ENCODE measurements at places on chromosomes 12 and 14.

DNA sequence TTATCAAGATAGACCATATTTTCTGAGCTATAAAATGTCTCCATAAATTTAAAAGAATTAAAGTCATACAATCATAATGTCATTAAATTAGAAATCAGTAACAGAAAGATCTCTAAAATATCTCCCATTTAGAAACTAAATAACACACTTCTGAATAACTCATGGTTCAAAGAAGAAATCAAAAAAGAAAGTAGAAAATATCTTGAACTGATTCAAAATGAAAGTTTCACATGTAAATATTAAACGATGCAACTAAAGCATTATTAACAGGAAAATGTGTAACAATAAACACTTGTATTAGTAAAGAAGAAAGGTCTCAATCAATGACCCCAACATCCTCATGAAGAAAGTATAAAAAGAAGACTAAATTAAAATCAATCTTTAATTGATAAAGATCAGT is 50.5 kb upstream of the PZP start:
- no peak for DNase-seq

DNA sequence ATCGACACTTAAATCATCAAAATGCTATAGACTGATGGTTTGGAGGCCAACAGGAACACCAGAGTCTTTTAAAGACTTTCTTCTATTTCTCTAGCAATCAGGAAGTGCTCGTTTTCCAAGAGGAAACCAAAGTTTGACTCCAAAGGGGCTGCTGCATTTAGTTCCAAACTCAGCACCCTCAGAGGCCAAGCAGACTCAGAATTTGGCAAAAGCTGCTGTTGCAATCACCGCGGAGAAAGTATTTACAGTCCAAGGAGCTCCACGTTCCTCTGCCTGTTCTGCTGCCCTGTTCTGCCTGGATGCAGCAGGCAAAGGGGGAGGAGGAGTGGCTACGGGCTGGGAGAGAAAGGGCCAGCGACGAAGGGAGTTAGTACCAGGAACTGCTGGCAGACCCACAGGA is 325.1 kb downstream of the BCL11B start:
- no peak for DNase-seq

GRCh38 chr12:74317078-74317601 is 220.5 kb upstream of the ATXN7L3B start:
- no peak for DNase-seq

GRCh38 chr14:68583548-68584280 is 209.2 kb downstream of the ZFP36L1 start:
- DNase-seq = no peak

- no peak for DNase-seq
Measured at GRCh38 chr14:45699471-45699870, 446.5 kb upstream of the MIS18BP1 start.

- no peak for DNase-seq
Measured at GRCh38 chr12:115402443-115403180, 718.6 kb upstream of the TBX3 start.

- no peak for DNase-seq
Measured at GRCh38 chr14:63510538-63510937, 32.6 kb downstream of the PPP2R5E start.

DNA sequence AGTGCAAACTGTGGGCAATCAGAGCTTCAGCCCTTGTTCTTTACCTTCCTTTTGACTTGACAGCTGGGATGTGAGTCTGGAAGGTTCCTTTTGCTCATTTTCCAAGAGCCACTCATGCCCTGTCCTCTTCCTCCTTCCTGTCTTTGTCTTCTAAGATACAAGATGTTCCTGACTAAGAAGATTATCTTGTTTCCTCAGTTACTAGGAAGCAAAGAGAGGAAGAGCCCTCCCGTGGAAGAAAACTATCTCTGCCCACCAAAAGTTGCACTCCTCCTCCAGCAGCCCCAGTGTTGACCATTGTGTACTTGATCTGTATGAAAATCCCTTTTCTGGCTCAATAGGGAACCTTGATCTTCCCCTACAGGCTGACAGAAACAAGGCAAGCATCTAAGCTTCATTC is 138.0 kb downstream of the C12orf75 start:
- DNase-seq = no peak

DNA sequence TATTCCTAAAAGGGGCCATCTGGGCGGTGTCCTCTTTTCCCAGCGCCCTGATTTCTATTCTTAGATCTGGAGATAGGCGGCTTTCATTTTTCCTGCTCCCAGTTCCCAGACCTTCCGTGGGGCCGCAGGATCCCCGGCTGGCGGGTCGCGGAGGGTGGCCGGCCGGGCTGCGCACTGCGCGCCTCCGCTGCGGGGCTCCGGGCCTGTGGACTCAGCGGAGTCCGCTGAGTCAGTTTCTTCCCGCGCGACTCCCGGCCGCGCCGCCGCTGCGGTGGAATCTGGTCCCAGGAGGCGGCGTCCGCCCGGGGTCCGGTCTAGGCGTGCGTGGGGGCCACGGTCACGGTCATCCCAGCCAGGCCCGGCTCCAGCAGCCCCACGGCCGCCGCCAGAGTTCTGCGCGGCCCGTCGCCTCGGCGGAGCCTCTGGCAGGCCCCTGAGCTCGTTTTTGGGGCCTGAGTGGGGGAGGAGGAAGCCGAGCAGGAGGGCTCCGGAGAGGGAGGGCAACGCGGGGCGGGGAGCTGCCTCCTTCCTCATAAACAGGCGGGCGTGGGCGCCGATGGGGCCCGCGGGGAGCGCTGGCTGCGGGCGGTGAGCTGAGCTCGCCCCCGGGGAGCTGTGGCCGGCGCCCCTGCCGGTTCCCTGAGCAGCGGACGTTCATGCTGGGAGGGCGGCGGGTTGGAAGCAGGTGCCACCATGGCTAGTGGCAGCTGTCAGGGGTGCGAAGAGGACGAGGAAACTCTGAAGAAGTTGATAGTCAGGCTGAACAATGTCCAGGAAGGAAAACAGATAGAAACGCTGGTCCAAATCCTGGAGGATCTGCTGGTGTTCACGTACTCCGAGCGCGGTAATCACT is at the start of gene LRRK2:
Gene LRRK2 (plus strand): TSS at position 559 of the 853 bp plus-strand sequence. CDS start 135 bp downstream, at position 694.
- DNase-seq = peak; percentile 9

DNA sequence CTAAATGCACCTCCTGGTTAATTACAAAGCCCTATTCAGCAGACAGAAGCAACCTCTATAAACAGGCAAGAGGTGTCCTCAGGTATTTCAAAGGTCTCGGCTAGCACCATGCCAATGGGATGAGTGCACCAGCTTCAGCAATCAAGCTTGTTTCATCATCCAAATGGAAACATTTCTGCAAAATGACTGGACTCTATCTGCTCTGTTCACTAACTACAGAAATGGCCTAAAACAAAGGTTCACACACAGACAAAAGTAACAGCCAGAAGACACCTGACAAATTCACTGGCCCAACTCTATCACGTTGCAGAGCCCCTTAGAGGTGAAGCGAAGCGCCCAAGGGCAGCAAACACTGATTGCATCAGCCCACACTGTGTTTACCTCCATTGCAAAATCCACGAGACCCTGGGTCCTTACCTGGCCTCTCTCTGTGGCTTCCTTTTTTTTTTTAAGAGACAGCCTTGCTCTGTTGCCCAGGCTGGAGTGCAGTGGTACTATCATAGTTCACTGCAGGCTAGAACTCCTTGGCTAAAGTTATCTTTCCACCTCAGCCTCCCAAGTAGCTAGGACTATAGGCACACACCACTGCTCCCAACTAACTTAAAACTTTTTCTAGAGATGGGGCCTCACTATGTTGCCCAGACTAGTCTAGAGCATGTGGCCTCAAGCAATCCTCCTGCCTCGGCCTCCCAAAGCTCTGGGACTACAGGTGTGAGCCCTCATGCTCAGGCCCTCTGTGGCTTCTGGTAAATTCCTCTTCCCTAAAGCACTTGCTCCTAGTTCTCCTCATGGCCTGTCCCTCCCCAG is 8.5 kb upstream of the SYNE3 start:
- no peak for DNase-seq

DNA sequence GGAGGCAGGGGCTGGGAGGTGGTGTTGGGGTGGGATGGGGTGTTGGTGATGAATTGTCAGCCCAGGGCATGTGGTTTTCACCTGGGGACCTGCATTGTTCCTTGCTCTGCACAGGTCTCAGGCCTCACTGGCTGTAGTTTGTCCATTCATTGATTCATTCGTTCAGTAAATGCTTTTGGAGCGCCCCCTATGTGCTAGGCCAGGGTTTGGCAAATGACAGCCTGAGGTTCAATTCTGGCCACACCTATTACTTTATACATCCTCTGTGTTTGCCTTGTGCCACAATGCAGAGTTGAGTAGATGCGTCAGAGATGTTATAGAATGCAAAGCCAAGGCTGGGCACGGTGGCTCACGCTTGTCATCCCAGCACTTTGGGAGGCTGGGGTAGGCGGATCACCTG is 4.7 kb downstream of the ADCK1 start:
- DNase-seq = no peak

DNA sequence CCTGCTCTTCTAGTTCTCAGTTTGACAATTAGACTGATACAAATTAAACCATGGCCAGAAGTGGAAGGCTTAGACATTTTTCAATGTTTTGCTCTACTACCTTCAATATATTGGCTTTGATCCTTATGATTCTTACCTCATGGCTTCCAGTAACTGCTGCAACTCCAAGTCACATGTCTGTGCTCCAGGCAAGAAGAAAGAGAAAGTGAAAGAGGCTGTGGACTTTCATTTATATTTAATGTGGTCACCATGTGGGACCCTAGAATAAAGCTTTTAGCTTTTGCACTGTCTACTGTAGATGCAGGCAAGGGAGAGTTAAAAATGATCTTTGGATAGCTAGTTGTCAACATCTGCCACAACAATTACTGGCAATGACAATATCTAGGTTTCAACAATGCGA is 214.3 kb upstream of the PDE3A start:
- no peak for DNase-seq

- no peak for DNase-seq
Measured at GRCh38 chr14:68392393-68393141, 400.3 kb downstream of the ZFP36L1 start.

DNA sequence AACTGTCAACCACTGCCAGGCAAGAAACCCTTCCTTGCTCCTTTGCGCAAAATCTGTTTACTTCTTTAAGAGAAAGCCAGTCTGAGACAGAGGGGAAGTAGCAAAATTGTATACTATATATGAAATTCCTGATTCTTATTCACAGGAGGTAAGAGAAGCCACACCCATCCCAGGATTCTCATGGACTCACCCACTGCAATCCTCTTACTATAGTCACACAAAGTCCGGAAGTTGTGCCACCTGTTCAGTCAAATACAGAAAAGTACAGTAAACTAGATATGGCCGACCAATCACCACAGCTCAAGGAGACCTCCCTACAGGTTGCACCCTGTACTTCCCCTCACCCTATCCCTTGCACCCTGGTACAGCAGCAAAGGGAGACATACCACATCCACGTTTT is 2.9 kb downstream of the PRMT5 start:
- DNase-seq = no peak

DNA sequence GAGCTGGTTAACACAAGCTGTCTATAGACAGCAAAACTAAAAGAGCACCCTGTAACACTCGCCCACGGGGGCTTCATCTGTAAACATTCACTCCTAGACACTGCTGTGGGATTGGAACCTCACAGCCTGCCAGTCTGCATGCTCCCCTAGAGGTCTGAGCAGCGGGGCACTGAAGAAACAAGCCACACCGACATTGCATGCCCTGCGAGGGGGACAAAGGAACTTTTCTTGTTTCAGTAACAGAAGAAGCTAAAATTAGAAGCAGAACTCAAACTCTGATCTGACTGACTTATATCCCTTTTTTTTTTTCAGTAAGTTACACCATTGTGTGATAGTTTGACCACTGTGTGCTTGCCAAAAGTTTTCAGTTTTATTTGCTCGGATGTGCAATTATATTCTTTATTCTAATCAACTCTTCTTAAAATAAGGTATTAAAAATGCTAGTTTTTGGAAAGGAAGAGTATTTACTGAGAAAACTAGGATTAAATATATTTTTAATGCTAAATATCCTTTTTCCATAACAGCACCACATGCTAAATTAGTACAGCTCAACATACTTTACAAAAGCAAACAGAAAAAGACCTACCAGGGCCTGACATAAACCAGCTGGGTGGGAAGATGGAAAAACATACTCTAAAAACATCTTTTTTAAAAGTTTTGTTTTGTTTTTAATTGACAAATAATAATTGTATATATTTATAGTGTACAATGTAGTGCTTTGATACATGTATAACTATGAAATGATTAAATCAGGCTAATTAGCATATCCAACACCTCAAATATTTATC is 100.2 kb downstream of the EPS8 start:
- no peak for DNase-seq

DNA sequence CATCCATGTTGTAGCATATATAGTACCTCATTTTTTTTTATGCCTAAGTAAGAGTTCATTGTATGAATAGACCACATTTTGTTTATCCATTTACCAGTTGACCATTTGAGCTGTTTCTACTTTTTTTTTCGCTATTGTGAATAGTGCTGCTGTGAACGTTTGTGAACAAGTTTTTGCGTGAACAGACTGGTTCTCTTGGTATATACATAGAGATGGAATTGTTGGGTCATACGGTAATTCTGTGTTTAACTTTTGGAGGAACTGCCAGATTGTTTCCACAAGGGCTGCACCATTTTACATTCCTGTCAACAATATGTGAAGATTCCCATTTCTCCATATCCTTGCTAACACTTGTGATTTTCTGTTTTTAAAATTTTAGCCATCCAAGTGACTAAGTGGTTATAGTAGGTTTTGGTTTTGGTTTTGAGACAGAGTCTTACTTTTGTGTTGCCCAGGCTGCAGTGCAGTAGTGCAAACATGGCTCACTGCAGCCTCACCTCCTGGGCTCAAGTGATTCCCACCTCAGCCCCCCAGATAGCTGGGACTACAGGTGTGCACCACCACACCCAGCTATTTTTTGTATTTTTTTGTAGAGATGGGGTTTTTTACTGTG is 68.3 kb upstream of the AMN start:
- no peak for DNase-seq

- no peak for DNase-seq
Measured at GRCh38 chr12:120150919-120151525, 34.5 kb upstream of the RAB35 start.

DNA sequence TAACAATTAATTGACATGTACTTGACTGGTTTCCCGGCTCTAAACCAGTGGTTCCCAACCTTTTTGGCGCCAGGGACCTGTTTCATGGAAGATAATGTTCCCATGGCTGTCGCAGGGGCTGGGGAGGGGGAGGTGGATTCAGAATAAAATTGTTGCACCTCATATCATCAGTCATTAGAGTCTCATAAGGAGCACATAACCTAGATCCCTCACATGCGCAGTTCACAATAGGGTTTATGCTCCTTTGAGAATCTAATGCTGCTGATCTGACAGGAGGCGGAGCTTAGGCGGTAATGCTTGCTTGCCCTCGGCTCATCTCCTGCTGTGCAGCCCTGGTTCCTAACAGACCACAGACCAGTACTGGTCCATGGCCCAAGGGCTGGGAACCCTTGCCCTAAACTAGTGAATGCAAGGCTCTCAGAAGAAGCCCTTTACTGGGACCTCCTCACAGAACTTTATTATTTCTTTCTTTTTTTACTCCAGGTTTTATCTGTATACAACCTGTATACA is 86.4 kb upstream of the SINHCAF start:
- DNase-seq = no peak

Measured in stimulated activated CD4-positive, alpha-beta T cell treated with anti-CD3 and anti-CD28 coated beads, Interleukin-1b, Interleukin-23, amount 100 ng/mL, for 4 hours (primary cell).